Activated CD8-positive, alpha-beta memory T cell treated with anti-CD3 and anti-CD28 coated beads for 4 hours (primary cell): ENCODE measurements at places on chromosomes 11 and 22.
A peak's percentile ranks its signal among the peaks of the same experiment; 100 is the strongest.

DNA sequence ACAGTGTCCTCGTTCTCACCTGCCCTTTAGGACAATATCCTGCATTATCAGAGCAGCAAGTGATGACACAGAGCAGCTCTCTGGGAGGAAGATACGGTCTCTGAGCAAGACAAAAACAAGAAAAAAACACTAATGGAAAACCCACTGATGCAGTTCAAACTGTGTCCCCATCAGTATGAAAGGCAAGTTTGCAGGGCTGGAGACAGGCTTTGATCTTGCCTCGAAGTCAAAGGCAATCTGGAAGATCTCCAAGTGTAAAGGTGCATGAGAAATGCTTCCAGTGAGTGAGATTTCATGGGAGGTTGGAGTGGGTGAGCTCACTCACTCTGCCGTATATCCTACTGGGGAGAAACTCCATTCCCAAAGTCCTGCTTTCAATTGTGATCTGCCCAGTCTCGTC, 157.5 kb downstream of the KIRREL3 start:
- no peak for DNase-seq

DNA sequence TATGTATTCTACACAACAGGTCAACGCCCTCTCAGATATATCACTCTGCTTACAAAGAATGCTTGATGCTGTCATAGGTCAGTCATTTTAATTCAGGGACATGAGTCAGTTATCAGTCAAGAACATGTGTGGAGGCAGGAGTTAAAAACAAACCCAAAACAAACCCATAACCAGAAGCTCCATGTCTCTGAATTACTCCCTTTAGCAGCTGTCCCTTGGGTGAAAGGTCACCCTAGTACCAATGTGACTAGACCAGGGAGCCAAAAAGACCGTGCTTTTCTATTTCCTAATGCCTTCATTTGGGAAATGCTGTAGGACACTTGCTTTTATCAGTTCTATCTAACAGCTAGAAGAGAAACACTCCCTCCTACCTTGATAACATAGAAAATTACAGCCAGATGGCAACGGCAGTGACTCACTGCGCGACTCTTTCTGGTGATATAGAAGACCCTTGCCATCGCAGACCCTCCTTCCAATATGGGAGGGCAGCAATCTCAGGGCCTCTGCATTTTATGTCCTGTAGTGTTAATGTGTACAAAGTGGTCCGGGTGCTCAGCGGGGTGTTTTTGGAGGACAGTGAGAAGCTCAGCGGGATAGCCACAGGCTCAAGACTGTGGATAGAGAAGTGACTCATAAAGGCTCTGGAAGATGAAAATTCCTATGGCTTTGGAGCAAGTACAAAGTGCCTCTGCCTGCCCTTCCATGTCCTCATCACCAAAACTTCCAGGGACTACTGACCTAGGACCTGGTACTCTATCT, 24.8 kb downstream of the APOL5 start:
- DNase-seq, result no peak

DNA sequence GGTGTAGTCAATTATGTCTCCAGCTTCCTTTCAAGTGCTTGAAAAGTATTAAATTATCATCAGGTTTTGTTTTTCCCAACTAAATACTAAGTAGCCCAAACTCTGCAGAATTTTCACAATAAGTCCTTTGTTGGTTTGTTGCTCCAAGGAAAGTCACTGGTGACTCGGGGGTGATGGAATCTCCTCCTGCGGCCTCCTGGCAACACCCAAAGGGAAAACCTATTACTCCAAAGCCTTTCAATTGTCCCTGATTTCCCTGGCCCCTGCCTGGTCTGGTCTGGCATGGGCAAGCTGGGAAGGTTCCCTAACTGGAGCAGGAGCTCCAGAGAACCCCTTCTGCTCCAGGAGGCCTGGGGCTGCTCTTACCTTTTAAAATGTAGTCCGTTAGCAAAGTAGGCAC, 47.9 kb downstream of the FEZ1 start:
- no peak for DNase-seq

- no peak for DNase-seq
Measured at GRCh38 chr11:59822989-59823566, 12.5 kb upstream of the MRPL16 start.

GRCh38 chr11:44915621-44916020, 35.1 kb downstream of the TP53I11 start:
- no peak for DNase-seq

- no peak for DNase-seq
Measured at GRCh38 chr11:19499026-19499669, 213.5 kb upstream of the NAV2 start.

- DNase-seq, result no peak
Measured at GRCh38 chr11:86932924-86933875, 22.0 kb downstream of the FZD4 start.

- no peak for DNase-seq
Measured at GRCh38 chr22:31354515-31354914, 8.4 kb upstream of the PATZ1 start.

DNA sequence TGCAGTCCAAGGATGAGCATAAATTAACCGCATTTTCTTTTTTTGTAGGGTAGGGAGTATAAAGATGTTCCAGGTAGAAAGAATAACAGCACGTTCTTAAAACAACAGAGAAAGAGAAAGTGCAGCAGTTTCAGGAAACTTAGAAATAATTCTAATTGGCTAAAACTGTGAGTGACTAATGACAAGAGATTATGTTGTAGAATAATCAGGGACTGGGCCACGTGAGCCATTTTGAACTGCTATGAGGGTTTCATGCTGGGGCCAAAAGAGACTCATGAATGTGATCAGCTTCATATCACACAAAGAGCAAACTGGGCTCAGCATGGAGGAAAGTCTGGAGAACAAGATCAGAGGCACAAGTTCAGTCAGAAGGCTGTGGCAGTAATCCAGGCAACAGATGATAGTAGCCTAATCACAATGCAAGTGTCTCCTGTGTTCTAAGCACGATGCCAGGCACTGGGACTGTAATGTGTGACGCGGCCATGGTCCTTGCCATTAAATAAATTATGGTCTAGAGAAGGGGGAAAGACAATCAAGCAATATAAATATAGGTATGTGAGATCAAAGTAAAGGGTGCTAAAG, 17.9 kb downstream of the CWF19L2 start:
- DNase-seq, result no peak

- DNase-seq, result no peak
Measured at GRCh38 chr11:61297341-61297740, 2.2 kb upstream of the VWCE start.

- DNase-seq, result no peak
Measured at GRCh38 chr11:57203359-57203758, 21.6 kb downstream of the LRRC55 start.

DNA sequence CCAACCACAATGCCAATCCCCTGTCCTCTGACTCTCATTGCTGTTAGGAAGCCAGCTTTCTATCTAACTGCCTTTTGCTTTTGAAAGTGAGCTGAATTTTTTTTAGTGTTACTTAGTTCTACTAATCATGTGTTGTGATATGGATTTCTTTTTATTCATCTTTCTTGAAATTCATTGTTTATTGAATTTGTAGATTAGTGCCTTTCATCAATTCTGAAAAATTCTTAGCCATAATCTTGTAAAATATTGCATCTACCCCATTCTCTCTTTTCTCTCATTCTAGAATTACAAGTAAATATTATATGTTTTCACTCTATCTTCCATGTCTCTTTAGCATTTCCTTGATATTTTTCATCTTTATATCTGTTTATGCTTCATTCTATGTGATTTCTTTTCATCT, 47.8 kb downstream of the DDIAS start:
- no peak for DNase-seq

DNA sequence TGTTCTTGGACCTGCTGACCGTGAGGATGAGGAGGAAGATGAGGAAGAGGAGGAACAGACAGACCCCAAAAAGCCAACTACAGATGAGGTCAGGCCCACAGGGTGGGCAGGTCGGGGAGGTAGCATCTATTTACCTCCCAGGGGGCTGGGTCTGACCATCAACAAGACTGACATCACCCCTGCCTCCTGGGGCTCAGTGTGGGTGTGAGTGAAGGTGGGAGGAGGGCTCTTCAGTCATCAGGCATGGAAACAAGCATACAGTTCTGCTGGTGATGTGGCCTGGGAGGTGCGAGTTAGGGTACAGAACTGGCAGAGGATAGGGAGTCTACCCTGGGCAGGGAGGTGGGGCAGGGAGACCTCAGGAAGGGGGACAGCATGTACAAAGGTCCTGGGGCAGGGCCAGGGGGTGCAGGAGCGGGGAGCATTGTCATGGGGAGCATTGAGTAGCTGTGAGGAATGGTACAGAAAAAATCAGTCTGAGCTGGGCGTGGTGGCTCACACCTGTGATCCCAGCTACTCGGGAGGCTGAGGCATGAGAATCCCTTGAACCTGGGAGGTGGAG, 8.9 kb downstream of the PLCB3 start:
- DNase-seq, result no peak

GRCh38 chr22:45612940-45613339, 58.7 kb upstream of the ATXN10 start:
- DNase-seq, result no peak

DNA sequence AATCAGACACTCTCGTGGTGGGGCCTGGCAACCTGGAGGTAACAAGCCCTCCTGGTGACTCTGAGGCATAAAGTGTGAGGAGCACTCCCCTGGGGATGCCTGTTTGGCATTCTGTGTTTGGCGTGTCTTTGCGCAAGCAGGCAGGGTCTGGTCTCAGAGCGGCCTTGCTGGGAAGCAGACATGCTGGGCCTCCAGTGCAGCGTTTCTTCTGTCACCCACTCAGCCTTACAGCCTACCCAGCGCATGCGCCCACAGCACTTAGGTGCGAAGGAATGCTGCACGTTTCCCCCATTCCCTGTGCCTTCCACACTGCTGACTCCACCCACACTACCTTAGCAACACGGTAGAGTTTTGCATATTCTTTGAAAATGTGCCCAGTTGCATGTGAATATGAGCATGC, 7.4 kb upstream of the CXCR5 start:
- no peak for DNase-seq

- peak; percentile 6 for DNase-seq
Measured at GRCh38 chr11:14320020-14320419, 39.0 kb downstream of the RRAS2 start.

- no peak for DNase-seq
Measured at GRCh38 chr11:33375688-33376311, 118.6 kb downstream of the HIPK3 start.

GRCh38 chr22:37664249-37665101, 6.0 kb downstream of the PDXP start:
- DNase-seq, result no peak

GRCh38 chr22:50530580-50530876, 716 bp upstream of the TYMP start:
- no peak for DNase-seq

DNA sequence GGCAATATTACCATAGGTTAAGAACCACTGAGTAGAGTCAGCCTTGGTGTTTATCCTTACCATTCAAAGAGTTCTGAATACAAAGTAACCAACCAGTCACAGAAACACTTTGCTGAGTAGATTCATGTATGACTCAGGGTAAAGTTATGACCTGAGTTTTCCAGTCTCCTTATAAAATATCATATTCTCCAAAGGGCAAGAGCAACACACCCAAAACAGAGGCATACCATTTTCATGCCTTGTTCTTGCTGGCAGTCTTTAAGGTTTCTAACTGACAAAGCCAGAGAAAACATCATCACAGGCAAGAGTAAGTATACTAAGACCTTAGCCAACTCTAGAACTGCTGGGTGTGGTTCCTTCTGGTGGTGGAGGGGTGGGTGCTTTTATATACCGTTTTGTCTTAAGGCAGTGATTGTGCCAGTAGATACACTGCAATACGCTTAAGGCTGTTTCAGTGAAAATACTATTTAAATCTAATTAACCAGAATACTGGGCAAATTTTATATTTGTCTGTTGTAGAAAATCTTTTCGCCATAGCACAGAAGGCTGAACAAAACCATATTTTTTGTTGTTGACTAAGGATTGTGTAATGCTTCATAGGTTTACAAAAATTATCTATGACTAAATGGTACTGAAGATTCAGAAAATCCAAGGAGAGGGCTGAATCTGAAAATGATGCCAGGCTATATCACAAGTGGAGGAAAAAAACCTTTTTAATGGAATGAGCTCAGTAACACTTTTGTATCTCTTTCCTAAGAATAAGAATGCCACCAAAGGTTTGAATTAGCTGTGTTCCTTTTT, 3.0 kb downstream of the ATL3 start:
- DNase-seq, result no peak

DNA sequence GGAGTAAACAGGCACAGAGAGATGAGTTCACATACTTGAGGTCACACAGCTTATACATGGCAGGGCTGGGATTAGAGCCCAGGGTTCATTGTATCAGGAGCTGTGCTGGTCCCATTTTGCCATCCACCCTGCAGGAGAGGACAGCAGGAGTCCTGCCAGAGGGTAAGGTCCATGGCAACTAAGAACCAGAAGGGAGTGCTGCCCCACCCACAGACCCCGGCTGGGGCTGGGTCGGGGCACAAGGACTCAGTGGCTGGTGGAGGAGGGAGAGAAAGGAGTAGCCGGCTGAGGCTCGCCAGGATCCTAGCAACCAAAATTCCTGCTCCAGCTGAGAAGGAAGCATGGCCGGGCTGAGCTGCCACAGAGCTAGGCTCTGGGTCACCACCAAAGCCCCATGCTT, 25.9 kb upstream of the TP53I11 start:
- DNase-seq, result no peak

DNA sequence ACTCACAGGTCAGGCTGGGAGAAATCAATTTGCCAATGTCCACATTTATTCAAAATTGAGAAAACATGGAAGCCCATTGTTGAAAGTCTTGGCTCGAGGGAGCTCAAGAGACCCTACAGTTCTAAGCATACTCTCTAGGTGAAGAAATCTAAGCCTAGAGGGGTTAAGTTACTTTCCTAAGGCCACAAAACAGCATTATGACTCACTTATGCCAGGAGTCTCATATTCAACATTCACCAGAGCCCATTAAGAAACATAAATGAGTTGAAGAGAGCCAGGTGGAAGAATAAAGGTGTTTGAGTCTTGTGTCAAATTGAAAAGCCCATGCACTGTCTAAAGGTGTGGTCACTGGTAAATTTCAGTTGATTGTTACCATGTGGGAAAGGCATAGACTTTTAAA, 108.1 kb downstream of the INSC start:
- DNase-seq, result no peak

- no peak for DNase-seq
Measured at GRCh38 chr11:11793073-11793472, 48.7 kb upstream of the USP47 start.
